ENCODE measurements at places on chromosomes 16 and 17. TPM values are rescaled to one million over a fixed set of nuclear protein-coding genes. Genes with fewer than 3 reads are reported as not detected.

DNA sequence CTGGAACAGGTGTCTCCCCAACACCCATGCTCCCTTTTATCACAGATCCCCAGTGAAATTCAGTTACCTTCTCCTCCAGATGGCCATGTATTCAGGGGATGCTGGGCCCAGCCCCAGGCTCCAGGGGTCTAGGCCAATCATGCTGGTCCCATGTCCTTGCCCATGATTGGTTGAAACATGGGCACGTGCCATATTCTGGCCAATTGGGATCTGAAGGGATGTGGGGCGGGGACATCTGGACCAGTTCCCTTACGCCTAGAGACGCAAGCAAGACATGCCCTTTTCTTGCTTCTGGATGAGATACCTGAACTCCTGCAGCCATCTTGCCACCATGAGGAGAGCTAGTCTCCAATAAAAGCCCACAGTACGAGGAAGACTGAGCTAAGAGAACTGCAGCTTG is 31.0 kb upstream of the ST6GALNAC1 start:
- H3K4me1 ChIP-seq = peaks cover 13% of the 10 kb centered on the region
- no peak overlapping the region for H3K4me3 ChIP-seq
- no peaks in the 10 kb centered on the region for H3K36me3 ChIP-seq
- no peak for DNase-seq
- H3K27ac ChIP-seq = no peak overlapping the region
- H3K27me3 ChIP-seq = no peaks in the 10 kb centered on the region

ALOXE3 gene
- not detected for total RNA-seq

- H3K27me3 ChIP-seq = no peaks in the 10 kb centered on the region
- H3K4me1 ChIP-seq = peaks cover 14% of the 10 kb centered on the region
- no peak overlapping the region for H3K4me3 ChIP-seq
- peak; percentile 71 for DNase-seq
- no peak overlapping the region for H3K27ac ChIP-seq
- peaks cover 10% of the 10 kb centered on the region for H3K36me3 ChIP-seq
Observed at GRCh38 chr17:50114849-50115357, 15.1 kb downstream of the SAMD14 start.

DNA sequence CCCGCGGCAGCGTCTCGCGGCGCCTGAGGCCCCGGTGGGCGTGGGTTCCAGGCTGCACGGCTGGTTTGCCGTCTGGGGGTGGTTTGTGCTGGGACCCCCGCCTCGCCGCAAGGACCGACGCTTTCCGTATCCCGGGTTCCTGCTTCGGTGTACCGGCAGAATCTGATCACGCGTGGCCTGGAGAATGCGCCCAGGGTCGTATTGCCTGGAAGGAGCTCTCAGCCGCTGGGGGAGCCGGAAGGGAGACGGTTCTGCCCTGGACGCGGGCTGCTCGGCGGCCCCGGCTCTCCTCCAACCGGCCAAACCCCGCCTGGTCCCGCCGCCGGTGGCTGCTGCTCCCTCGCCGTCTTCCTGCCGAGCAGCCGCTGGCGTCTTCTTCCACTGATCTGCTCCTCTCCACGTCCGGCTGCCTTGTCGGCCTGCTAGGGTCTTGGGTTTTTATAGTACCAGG is 39.8 kb downstream of the ZNF778 start:
- H3K27ac ChIP-seq = peak overlapping the region; percentile 71
- H3K4me1 ChIP-seq = peaks cover 3% of the 10 kb centered on the region
- peak overlapping the region; percentile 41 for H3K4me3 ChIP-seq
- H3K36me3 ChIP-seq = no peaks in the 10 kb centered on the region
- peaks cover 5% of the 10 kb centered on the region for H3K27me3 ChIP-seq

SDF2 gene
- total RNA-seq = 51.9 TPM

- H3K4me3 ChIP-seq = no peak overlapping the region
- H3K27me3 ChIP-seq = peaks cover 3% of the 10 kb centered on the region
- H3K27ac ChIP-seq = no peak overlapping the region
- H3K4me1 ChIP-seq = no peaks in the 10 kb centered on the region
Observed at GRCh38 chr17:41284546-41284945, 9.0 kb downstream of the KRTAP9-7 start.

FOXC2 gene
- total RNA-seq = 0.82 TPM

DNA sequence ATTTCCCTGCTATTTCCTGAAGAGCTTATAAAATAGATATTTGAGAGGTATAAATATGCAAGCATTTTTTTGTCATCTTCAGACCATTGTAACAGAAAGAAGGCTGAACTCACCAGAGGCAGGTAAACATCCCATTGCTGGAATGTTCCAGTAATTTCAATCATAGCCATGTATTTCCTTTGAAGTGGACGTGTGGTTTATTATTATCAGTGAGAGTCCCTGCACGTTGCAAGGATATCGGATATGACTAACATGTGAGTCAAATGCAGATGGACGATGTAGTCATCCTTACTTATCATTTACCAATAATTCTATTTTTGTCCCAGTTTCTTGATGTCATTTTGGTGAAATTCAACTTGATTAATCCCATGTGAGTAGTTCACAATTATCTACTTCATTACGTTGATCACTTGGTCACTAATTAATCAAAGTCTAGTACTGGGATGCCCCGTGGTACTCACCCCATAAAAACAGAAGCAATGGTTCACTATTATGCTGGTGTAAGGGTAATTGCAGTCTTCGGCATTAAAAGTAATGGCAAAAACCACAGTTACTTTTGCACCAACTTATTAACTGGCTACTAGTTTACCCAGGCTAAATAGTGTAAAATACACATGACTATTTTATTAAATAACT is 89.5 kb downstream of the VAT1L start:
- no peak overlapping the region for H3K27ac ChIP-seq
- H3K4me3 ChIP-seq = no peak overlapping the region
- no peak for DNase-seq
- no peaks in the 10 kb centered on the region for H3K36me3 ChIP-seq
- H3K4me1 ChIP-seq = no peaks in the 10 kb centered on the region

ASIC2 gene
- 0.28 TPM for total RNA-seq

DNA sequence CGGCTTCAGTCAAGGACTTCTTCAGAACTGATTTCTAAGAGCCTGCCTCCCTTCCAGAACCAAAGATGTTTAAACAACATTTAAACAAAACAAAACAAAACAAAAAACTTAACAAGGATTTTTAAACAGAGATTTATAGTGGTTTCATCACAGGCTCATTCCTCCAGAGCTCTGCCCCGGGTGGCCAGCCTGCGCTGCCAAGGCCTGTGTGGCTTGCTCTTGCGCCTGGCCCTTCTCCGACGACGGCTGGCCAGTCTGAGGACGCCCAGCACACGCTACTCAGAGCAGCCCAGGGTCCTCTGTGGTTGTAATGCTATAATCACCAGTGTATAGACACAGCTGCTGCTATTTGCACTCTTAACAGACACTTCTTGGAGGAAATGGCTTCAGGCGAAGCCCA is 307.2 kb upstream of the MYOCD start:
- DNase-seq = peak; percentile 79
- H3K36me3 ChIP-seq = no peaks in the 10 kb centered on the region
- peaks cover 22% of the 10 kb centered on the region for H3K4me1 ChIP-seq
- no peak overlapping the region for H3K4me3 ChIP-seq
- H3K27ac ChIP-seq = no peak overlapping the region
- H3K27me3 ChIP-seq = no peaks in the 10 kb centered on the region

NAGS gene
- 2.6 TPM for total RNA-seq

ITGB3 gene
- 15.9 TPM for total RNA-seq

GRCh38 chr16:82784573-82784968 is 157.8 kb downstream of the CDH13 start:
- H3K4me1 ChIP-seq = no peaks in the 10 kb centered on the region
- no peak overlapping the region for H3K4me3 ChIP-seq
- no peaks in the 10 kb centered on the region for H3K27me3 ChIP-seq
- no peak for DNase-seq
- H3K27ac ChIP-seq = no peak overlapping the region

TEKT1 gene
- total RNA-seq = 24.8 TPM

HLF gene
- total RNA-seq = 21.3 TPM

TGFB1I1 gene
- 58.9 TPM for total RNA-seq

- no peaks in the 10 kb centered on the region for H3K4me1 ChIP-seq
- no peak for DNase-seq
- H3K36me3 ChIP-seq = no peaks in the 10 kb centered on the region
- no peaks in the 10 kb centered on the region for H3K27me3 ChIP-seq
- no peak overlapping the region for H3K4me3 ChIP-seq
- H3K27ac ChIP-seq = no peak overlapping the region
Observed at GRCh38 chr16:72620853-72621252, 427.1 kb downstream of the ZFHX3 start.

SYCE1L gene
- total RNA-seq = not detected

DNA sequence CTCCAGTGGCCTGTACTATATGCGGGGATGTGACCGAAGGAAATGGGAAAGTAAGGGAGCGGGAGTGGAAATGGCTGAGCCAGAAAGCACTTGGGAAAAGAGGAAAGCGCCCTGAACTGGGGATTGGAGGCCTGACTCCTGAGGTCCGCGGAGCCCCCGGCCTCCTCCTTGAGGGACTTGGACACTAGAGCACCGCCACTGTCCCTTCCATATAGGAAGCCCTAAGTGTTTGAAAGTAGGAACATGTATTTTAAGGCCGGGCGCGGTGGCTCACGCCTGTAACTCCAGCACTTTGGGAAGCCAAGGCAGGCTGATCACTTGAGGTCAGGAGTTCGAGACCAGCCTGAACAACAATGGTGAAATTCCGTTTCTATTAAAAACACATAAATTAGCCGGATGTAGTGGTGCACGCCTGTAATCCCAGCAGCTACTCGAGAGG is 530 bp upstream of the ZDHHC7 start:
- DNase-seq = no peak
- peaks cover 4% of the 10 kb centered on the region for H3K36me3 ChIP-seq
- H3K27ac ChIP-seq = peak overlapping the region; percentile 99
- H3K27me3 ChIP-seq = no peaks in the 10 kb centered on the region
- peaks cover 4% of the 10 kb centered on the region for H3K4me1 ChIP-seq

IGFALS gene
- total RNA-seq = 1.4 TPM

DNA sequence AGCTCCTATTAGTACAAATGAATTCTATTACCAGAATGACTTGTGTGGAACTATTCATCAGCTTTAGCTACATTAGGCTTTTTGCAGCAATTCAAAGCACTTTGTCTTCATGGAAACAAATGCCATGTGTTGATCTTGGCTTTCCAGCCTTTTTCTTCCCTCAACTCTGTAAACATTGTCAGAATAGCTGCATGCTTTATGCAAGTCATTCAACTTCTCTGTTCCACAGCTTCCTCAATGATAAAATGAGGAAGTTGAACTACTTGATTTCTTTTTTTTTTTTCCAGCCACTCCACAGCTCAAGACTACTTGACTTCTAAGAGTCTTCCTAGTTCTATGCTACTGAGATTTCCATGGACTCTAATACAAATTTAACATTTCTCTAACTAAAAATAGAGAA is 41.1 kb downstream of the KIAA0753 start:
- no peak overlapping the region for H3K27ac ChIP-seq
- peaks cover 30% of the 10 kb centered on the region for H3K36me3 ChIP-seq
- no peak for DNase-seq

- H3K4me1 ChIP-seq = no peaks in the 10 kb centered on the region
- no peak overlapping the region for H3K4me3 ChIP-seq
- DNase-seq = no peak
- H3K27ac ChIP-seq = no peak overlapping the region
- no peaks in the 10 kb centered on the region for H3K27me3 ChIP-seq
Observed at GRCh38 chr16:17325476-17326143, 145.2 kb downstream of the XYLT1 start.

- H3K4me3 ChIP-seq = no peak overlapping the region
- no peaks in the 10 kb centered on the region for H3K27me3 ChIP-seq
- H3K4me1 ChIP-seq = no peaks in the 10 kb centered on the region
- H3K36me3 ChIP-seq = no peaks in the 10 kb centered on the region
Observed at GRCh38 chr16:12544477-12545296, 259.0 kb downstream of the CPPED1 start.
